ENCODE measurements at places on chromosomes 1 and 21.
A peak's percentile ranks its signal among the peaks of the same experiment; 100 is the strongest.

GRCh38 chr1:234205966-234206365 is 167.3 kb upstream of the COA6 start:
- no peaks in the 10 kb centered on the region for H3K27me3 ChIP-seq
- H3K4me3 ChIP-seq: no peak overlapping the region
- no peak for DNase-seq
- H3K4me1 ChIP-seq: no peaks in the 10 kb centered on the region

DNA sequence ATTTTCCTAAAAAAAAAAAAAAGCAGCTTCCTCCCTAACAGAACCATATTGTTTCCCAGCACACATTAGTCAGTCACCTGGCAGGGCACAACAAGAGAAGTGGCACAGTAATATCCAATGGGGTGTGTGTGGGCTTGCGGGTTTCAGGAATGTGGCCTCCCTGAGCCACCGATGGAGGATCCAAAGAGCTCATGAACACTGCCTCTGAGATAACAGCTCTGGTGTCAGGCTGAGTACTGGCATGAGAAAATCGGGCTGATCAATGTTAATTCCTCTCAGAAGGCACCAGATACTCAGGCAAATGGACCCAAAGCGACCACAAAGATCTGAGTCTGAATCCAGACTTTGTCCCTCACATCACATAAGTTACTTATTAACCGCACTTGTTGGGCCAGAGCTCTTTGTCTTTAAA is 2.2 kb upstream of the LYPD8 start:
- H3K27me3 ChIP-seq: peaks cover 7% of the 10 kb centered on the region
- no peak for DNase-seq
- H3K27ac ChIP-seq: no peak overlapping the region
- H3K4me1 ChIP-seq: no peaks in the 10 kb centered on the region
- H3K4me3 ChIP-seq: no peak overlapping the region

GRCh38 chr1:85085417-85085816 is 37.1 kb upstream of the MCOLN3 start:
- no peaks in the 10 kb centered on the region for H3K36me3 ChIP-seq
- H3K4me3 ChIP-seq: no peak overlapping the region
- H3K4me1 ChIP-seq: peaks cover 4% of the 10 kb centered on the region

- no peaks in the 10 kb centered on the region for H3K36me3 ChIP-seq
- no peak overlapping the region for H3K4me3 ChIP-seq
- no peak for DNase-seq
- H3K4me1 ChIP-seq: no peaks in the 10 kb centered on the region
- no peak overlapping the region for H3K27ac ChIP-seq
Measured at GRCh38 chr1:30419831-30420230, 303.6 kb downstream of the MATN1 start.

DNA sequence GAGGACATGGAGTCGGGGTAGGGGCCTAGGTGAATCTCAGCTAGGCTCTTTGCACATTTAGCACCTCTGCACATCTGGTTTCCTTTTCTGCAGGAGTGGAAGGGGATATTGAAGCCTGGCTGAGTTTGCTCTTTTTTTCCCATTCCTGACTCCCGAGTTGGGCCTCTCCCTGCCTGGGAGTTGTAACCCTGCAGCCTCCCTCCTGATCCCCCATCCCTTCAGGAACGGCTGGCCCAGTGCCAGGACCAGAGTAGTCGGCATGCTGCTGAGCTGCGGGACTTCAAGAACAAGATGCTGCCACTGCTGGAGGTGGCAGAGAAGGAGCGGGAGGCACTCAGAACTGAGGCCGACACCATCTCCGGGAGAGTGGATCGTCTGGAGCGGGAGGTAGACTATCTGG is 836 bp downstream of the OLFML3 start:
- peaks cover 1% of the 10 kb centered on the region for H3K36me3 ChIP-seq
- H3K4me3 ChIP-seq: no peak overlapping the region
- no peak overlapping the region for H3K27ac ChIP-seq

DNA sequence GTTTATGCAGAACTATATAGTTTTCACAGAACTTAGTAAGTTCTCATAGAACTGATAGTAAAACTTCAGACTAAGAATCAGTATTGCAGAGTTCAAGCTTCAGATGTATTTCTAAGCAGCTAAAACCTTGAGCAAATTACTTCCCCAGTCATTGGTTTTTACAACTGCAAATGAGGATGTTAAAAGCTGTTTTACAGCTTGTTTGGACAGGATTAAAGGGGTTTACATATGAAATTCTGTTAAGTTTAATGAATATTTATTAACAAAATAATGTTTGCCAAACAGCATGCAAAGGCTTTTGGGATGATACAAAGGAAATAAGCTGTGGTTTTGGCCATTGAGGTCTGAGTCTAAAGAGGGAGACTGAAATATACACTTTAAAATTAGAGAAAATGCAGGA is 39.1 kb downstream of the CRB1 start:
- H3K4me3 ChIP-seq: no peak overlapping the region
- H3K36me3 ChIP-seq: no peaks in the 10 kb centered on the region
- H3K27me3 ChIP-seq: no peaks in the 10 kb centered on the region
- no peaks in the 10 kb centered on the region for H3K4me1 ChIP-seq
- no peak overlapping the region for H3K27ac ChIP-seq

- no peaks in the 10 kb centered on the region for H3K36me3 ChIP-seq
- peaks cover 5% of the 10 kb centered on the region for H3K4me1 ChIP-seq
- DNase-seq: no peak
- H3K27me3 ChIP-seq: no peaks in the 10 kb centered on the region
- H3K27ac ChIP-seq: no peak overlapping the region
Measured at GRCh38 chr1:159071970-159072582, 4.5 kb downstream of the AIM2 start.

DNA sequence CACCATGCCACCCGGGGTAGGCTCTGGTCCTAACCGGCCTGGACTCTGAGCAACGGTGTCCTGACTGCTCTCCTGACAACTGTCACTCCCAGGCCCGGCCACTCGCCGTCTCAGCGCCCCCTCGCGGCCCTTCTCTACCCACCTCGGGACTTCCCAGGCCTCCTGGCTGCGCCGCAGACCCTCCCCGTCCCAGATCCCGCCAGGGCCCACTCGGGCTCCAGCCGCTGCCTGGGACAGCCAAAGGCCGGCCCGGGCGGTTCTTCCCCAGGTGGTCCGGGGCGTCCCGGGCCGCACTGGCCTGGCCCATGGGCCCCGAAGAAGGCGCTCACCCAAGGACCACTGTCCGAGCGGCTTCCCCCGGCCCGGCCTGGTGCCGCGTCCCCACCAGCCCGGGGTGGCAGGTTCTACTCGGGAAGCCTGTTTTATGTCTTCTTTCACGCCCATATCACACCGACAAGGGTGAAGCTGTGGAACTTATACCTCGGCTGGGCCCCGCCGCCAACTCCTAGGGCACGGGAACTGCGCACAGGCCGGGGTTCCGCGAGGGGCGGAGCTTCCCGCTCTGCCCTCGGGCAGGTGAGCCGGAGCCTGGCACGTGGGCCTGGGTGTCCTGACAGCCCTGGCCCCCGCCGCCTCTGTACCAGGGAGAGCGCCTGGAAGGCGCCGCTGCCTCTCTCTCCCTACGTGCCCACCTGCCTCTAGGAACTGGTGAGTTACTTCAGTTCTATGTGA is 138.3 kb downstream of the TTLL7 start:
- H3K4me1 ChIP-seq: peaks cover 9% of the 10 kb centered on the region
- H3K36me3 ChIP-seq: no peaks in the 10 kb centered on the region
- H3K27me3 ChIP-seq: no peaks in the 10 kb centered on the region
- H3K4me3 ChIP-seq: peak overlapping the region; percentile 89
- DNase-seq: peak; percentile 72
- peak overlapping the region; percentile 86 for H3K27ac ChIP-seq

- peaks cover 2% of the 10 kb centered on the region for H3K4me1 ChIP-seq
- DNase-seq: no peak
- no peaks in the 10 kb centered on the region for H3K36me3 ChIP-seq
- no peak overlapping the region for H3K4me3 ChIP-seq
- no peak overlapping the region for H3K27ac ChIP-seq
Measured at GRCh38 chr1:203520315-203520714, 26.4 kb downstream of the OPTC start.

DNA sequence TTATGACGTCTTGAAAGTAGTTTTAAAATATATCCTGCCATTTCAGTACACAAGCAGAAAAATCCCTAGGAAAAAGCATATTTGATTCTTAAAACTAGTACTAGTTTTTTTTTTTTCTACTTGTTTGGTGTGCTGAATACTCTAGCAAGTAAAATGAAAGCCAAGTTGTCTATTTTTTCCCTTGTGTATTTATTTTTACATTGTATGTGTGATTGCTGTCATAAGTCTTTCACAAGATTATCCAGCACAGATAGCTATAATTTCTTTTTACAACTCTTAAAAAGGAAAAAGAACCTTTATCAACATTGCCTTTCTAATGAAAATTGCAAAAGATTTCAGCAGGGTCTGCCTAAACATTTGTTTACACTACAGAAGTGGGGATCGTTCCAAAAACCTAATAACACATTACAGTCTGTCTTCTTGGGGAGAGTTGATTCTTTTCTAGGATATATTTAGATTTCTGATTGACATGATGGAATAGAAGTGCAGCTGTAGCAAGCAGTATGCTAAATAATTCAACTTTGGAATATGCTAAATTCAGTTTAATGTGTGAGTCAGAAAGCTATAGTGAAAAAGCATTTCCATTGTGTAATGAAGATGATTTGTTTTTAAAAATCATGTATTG is 2.5 kb downstream of the DR1 start:
- H3K4me1 ChIP-seq: peaks cover 42% of the 10 kb centered on the region
- no peaks in the 10 kb centered on the region for H3K27me3 ChIP-seq
- H3K36me3 ChIP-seq: no peaks in the 10 kb centered on the region
- no peak overlapping the region for H3K27ac ChIP-seq
- H3K4me3 ChIP-seq: peak overlapping the region; percentile 82

GRCh38 chr21:14814991-14815390 is 249.8 kb downstream of the NRIP1 start:
- no peaks in the 10 kb centered on the region for H3K27me3 ChIP-seq
- no peaks in the 10 kb centered on the region for H3K36me3 ChIP-seq
- DNase-seq: no peak
- H3K27ac ChIP-seq: no peak overlapping the region

DNA sequence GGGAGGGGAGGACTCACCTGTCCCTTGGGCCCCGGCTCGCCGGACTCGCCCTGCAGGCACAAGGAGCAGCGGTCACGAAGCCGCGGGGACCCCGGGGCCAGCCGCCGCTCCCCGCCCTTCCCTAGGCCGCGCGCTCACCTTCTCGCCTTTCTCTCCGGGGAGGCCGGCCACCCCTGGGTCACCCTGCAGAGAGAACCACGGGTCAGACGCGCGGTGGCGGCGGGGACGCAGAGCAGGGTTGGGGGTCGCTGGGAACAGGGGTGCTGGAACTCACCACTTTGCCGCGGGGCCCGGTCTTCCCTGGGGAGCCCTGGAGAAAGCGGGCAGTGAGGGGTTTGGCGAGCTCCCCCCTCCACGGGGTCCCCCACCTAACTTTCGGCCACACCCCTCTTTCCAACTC is 13.3 kb downstream of the COL9A2 start:
- H3K27me3 ChIP-seq: no peaks in the 10 kb centered on the region
- H3K4me3 ChIP-seq: no peak overlapping the region
- no peak for DNase-seq
- no peak overlapping the region for H3K27ac ChIP-seq

DNA sequence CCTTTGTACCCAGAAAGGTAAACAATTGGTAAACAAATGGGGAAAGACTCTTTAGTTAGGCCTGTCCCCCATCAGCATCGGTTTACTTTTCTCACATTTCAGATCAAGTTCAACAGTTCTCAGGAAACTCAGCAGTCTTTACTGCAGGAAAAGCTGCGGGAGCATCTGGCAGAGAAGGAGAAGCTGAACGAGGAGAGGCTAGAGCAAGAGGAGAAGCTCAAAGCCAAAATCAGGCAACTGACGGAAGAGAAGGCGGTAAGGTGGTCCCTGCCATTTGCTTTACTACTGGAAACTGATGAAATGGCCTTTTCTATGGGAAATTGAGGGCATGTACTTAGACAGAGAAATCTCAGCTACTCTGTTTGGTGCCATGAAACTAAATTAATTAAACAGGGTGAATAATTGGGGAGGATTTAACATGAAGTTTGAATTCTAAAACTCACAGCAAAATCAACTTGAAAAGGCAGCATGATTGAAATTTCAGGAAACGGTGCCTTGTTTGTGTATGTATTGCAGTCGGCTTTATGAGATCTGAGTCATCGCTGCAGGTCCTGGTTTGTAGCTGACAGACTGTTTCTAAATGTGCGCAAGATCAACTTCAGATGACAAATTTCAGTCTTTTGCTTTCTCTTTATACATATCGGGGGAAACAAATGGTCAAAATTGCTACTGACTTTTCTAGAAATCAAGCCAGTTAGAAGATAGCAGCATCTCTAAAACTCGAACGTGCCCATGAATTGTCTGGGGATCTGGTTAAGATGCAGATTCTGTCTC is 67.9 kb upstream of the EFHD2 start:
- no peak overlapping the region for H3K4me3 ChIP-seq
- H3K27ac ChIP-seq: peak overlapping the region; percentile 76
- no peaks in the 10 kb centered on the region for H3K27me3 ChIP-seq
- no peaks in the 10 kb centered on the region for H3K36me3 ChIP-seq
- H3K4me1 ChIP-seq: peaks cover 2% of the 10 kb centered on the region
- DNase-seq: peak; percentile 50

DNA sequence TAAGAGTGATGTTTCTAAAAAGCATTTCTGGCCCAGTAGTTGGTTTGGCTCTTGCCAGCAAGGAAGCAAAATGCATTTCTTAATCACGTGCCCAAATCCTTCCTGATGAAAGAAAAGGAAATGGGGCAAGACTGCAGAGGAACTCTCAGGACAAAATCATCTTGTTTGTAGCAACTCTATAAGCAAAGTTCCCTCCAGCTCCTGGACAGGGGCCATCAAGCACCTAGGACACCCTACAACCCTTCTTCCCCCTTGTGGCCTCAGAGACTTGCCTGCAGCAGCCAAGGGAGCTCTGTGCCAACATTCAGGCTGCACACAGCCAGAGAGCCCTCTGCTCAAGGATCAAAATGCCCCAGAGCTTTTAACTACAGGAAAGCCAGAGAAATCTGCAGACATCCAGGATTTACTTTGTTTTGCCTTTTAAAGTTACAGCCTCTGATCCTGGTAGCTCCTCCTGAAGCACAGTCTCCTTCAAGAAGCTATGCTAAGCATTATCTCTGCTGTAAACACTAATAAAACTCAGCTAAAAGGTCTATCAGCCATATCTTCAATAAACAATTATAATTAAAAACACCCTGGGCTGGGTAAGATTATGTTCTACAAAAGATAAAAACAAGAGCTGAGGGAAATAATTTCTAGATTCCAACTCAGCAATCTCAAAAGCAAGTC is 105.0 kb downstream of the KIAA0319L start:
- H3K4me1 ChIP-seq: peaks cover 21% of the 10 kb centered on the region
- H3K27me3 ChIP-seq: no peaks in the 10 kb centered on the region
- H3K27ac ChIP-seq: peak overlapping the region; percentile 39
- peaks cover 18% of the 10 kb centered on the region for H3K36me3 ChIP-seq

All from T-cell (primary cell).